Activated T-cell treated with anti-CD3 and anti-CD28 coated beads for 24 hours (primary cell): ENCODE measurements at places on chromosomes 11 and 22.

GRCh38 chr11:8719211-8719649, 36.6 kb downstream of the RPL27A start:
- DNase-seq: no peak

DNA sequence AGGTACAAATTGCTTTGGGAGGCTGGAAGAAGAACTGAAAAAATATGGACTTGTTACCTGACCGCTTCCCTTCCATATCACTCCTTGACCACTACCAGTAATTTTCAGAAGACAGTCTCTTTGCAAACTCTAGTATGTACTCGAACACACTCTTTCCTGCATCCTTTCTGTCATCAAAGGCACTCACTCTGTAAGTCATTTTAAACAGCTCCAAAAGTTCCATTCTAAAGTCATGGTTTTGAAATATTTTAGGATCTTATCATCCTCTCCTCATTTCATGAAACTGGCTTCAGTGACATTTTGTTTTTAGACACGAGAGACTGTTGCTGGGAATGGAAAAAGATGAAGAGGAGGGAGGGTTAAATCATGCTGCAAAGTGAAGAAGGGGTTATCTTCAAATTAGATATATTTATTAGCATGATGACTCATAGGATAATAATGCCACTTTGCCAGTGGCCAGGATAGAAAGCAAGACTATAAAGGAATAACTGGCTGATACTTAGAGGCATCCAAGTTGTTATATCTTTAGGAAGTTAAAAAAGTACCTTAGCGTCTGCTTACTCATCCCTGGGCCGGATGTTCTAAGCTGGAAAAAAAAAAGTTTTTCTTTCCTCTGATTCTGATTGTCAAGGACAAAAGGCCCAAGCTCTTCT, 549.3 kb downstream of the METTL15 start:
- DNase-seq: no peak

GRCh38 chr11:12674571-12674935, 332 bp downstream of the TEAD1 start:
- DNase-seq: no peak

DNA sequence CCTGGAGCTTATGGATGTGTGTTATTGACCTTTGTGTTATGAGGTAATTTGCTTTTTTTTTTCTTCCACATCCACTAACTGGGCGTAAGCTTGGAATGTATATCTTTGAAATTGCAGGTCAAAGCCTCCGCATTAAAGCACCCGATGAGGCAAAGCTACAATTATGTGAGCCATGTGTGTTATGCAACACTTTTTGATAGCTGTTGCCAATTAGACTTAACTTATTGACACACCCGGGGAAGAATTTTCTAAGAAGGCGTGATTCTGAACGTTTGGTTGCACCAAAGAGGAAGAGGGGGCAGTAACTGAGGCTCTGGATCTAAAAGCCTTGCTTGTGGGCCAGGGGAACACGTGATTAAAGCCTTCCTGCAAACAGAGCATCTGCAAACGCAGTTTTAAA, 610 bp upstream of the TEX12 start:
- no peak for DNase-seq
